CD8-positive, alpha-beta memory T cell (primary cell): ENCODE measurements at places on chromosomes 1 and 21. TPM values are rescaled to one million over a fixed set of nuclear protein-coding genes. Genes with fewer than 3 reads are reported as not detected.

CFAP410 gene
- polyA plus RNA-seq: 36.4 TPM

RCSD1 gene
- polyA plus RNA-seq: 171 TPM

CFHR3 gene
- not detected for polyA plus RNA-seq

DNA sequence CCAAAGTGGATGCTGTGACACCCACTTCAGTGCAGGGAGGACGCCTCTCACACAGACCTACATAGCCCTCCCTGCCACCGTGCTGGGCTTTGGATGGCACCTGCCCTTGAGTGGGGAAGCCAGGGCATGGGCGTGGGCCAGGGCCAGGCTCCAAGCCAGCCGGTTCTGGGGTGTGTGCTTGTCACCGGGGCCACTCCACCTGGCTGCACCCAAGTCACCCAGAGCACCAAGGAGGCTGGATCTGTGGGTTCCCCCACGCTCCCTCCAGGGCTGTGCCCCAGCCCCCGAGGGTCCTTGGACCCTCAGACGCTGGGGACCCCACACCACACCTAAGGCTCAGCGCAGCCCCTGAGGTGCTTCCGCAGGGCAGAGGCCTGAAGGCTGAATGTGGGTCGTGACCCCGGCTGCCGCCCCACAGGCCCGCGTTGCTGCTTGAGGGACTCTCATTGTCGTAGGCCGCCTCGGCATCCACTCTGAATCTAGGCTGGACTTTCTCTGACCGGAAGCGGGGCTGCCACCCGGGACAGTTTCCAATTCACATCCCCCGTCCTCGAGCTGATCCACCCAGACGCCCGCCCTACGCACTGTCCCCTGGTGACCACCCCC, 1.5 kb downstream of the MXRA8 start:
- DNase-seq: no peak

DNA sequence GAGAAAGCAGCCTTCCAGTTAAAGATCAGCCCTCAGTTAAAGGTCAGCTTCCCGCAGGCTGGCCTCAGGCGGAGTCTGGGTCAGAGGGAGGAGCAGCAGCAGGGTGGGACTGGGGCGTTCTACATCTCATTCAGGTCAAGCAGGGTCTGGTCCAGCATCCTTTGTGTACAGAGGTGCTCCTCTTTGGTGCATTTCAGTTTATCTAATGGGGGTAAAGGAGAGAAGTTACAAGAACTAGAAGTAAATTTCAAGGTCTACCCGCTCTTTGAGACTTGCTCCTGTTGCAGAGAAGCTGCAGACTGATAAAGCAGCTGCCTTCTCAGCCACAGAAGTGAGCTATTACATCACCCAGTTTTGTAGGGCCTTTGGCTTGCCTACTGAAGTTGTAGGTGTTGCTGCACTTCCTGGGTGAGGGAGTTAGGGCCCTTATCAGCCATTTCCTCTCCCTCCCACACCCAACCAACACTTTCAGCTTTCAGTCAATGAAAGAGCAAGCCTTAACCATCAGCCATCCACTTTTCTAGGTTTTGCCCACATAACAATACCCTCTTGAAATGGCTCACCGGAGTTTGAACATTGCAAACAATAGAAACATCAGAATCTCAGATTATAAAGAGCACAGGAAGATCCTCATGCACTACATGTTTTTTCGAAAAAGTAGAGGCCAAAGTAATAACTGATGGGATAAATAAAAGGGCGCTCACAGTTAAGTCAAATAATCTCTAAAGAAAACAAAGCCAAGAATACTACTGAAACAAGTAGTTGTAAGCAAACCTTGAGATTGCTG, 2.8 kb upstream of the NUP210L start:
- peak; percentile 85 for DNase-seq

DNA sequence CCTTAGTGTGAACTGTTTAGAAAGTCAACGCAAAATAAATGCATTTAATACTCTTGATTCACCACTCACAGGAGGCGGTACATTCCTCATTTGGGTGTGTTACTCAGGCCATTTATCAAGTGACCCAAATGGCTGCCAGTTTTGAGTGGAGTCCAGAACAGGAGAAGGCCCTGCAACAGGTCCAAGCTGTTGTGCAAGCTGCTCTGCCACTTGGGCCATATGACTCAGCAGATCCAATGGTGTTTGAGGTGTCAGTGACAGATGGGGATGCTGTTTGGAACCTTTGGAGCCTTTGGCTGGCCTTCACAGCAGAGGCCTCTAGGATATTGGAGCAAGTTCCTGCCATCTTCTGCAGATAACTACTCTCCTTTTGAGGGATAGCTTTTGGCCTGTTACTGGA, 609.2 kb downstream of the KCNT2 start:
- DNase-seq: no peak

- no peak for DNase-seq
Measured at GRCh38 chr1:203807196-203807595, 11.8 kb downstream of the ZBED6 start.

GRCh38 chr1:202848191-202848542, 37.4 kb downstream of the PCAT6 start:
- DNase-seq: no peak

GRCh38 chr1:235610157-235610556, 39.4 kb downstream of the GNG4 start:
- DNase-seq: no peak

- no peak for DNase-seq
Measured at GRCh38 chr1:190172651-190173430, 304.8 kb downstream of the BRINP3 start.

DNA sequence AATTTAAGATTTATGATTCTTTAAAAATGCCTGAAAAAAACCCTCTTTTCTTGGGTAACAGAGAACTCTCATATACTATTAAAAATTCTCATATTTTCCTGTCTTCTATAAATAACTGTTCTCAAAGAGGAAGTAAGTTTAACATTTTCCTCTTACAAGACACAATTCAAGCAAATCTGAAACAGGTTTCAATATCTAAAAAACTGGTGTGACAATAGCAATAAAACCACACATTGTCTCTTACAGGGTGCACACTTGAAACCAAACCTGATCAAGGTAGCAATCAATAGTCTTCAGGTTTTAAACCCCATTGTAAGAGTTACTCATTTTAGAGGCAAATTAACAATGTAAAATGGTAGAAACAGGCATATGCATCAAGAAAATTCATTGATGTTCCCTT, 28.0 kb downstream of the FUBP1 start:
- no peak for DNase-seq

DNA sequence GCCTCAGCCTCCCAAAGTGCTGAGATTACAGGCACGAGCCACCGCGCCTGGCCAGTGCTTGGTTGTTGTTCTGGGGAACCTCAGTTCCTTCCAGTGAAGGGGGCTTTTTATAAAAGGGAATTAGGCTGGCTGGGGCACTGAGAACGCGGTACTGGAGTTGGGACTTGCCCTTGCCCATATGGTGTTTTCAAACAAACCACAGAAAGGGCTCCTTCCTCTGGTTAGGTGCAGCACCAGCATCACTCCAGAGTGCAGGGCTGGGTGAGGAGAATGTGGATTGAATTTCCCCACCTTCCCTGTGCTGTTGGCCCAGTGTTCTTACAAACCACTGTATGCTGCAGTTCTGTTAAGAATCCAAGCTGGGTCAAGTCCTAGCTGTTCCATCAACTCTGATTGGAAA, 5.3 kb downstream of the MAN1C1 start:
- no peak for DNase-seq

DNA sequence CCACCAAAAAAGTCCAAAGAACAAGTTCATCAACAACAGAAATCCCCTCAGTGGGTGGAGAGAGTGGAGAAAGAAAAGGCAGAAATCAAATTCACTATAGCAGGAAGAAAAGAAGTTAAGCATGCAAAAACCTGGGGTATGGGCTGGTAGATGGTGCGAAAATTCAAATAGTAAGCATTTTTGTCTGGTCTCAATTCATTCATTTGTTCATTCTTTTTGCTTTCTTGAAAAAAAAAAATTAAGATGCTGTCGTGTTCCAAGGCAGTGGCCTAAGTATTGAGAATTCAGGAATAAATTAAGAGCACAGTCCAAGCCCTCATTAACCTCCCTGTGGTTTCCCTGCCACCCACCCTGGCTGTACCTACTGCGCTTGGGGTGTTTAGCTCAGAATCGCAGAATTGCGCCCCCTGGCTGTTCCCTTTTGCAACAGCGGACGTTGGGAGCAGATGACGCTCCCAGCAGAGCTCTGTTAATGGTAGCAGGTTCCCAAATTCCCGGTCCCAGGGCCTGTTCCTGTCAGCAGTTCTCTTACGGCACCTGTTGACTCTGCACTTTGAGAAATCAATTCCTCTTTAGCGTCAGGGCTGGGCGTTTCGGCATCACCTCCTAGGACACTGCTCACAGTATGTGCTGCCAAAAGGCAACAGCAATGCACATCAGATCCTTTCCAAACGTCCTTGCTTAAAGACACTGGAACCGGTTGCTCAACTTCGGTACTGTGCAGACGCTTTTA, 34.0 kb upstream of the SSX2IP start:
- DNase-seq: peak; percentile 46

DNA sequence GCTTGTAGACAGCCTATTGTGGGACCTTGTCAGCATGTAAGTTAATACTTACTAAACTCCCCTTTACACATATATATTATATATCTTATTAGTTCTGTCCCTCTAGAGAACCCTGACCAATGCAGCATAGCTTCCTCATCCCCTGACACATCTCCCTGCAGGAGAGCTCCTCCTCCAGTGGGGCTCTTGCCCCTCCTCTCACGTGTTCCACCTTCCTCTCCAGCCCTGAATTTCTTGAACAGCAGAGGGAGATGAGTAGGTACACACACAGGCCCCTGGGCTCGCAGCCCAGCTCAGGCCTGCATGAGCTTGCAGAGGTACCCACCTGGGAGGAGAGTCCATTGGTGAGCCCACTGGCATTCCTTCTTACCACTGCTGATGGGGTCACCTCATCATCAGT, 27.3 kb upstream of the GOLT1A start:
- no peak for DNase-seq

DNA sequence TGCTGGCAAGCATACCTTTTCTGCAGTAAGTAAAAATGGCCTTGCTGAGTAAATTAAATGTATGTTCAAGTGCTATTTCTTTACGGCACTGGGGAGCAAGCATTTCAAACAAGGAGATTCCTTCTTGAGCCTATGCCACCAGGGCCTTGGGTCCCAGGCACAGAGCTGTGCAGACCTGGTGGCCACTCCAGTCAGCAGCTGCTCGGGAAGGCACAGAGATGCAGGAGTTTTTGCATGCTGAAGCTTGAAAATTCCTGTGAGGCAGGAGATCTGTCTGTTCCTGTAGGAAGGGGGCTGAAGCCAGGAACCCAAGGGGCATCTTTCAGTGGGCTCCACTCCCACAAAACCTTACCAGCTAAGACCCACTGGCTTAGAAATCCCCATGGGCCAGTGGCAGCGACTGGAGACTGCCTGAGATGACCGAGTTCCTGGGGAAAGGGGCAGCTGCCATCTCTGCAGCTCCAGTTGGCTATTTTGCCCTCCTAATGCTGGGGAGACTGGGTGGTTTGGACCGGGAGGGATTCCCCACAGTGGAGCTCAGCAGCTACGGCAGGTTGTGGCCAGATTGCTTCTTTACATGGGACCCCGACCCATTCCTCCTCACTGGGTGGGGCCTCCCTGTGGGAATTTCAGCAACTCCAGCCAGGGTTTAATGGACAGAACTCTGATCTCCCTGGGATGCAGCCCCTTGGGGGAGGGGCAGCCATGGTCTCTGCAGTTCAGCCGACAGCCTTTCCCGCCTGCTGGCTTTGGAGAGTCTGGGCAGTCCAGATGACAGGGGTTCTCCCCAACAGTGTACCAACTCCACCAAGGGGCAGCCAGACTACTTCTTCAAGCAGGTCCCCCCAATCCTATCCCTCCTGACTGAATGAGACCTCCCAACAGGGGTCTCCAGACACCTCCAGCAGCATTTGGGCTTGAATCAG, 8.4 kb upstream of the PGBD2 start:
- DNase-seq: no peak
